Fibroblast of skin of right quadriceps (primary cell): ENCODE measurements at places on chromosomes 6 and 20.

GRCh38 chr6:63814459-63814858 lies 178.9 kb downstream of the PHF3 start:
- DNase-seq: no peak

- DNase-seq: peak; percentile 72
These were observed 4.5 kb downstream of the IYD start for GRCh38 chr6:150373260-150373701.

DNA sequence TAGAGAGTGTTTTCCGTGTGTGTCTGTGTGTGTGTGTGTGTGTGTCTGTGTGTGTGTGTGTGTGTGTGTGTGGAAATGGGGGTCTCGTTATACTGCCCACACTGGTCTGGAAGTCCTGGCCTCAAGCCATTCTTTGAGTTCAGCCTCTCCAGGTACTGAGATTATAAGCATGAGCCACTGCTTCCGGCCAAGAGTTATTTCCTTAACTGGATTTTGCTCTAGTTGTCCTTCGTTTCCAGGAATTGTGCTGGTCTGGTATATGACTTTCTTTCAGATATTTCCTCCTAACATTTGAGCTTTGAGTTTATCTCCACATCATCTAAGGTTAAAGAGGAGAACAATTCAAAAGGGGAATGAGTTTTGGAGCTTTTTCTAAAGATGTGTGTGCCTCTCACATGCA lies 124.8 kb downstream of the SH3BGRL2 start:
- DNase-seq: no peak

DNA sequence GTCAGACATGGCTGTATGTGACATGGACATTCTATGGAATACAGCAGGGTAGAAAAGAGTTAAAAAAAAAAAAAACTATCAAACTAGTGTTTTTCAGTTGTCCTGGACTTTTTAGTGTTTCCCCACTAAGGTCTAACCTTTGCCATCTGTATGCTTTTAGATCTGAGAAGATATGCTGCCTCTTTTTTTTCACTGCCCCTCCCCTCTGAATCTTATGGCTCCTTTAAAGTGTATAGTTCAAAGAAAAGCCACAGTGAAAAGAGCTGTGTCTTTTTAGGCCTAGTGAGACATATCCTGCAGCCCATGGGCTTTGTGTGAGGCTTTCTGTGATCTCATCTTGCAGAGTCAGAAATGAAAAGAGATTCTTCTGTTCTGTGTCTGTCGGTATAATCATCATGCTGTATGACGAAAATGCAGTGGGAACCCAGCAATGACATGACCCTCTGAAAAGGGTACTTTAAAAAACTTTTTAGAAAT lies 29.3 kb downstream of the ADGRG6 start:
- peak; percentile 63 for DNase-seq

- no peak for DNase-seq
These were observed 6.9 kb downstream of the GLYATL3 start for GRCh38 chr6:49506569-49507111.

- DNase-seq: no peak
These were observed 1.6 kb downstream of the MAP3K5 start for GRCh38 chr6:136790411-136791295.

DNA sequence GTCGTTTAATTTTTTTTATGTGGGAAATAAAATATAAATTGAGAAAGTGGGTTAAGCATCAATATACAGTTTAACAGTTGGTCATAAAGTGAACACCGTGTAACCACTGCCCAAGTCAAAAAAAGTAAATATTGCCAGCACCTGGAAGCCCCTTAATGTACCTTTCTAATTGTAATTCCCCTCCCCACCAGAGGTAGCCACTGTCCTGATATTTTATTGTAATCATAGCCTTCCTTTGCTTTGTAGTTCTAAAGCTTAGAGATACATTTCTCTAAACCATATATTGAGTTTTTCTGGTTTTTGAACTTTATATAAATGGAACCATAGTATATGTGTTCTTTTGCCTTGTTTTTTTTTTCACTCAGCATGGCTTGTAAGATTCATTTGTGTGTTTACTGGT lies 180.6 kb downstream of the TBC1D7 start:
- DNase-seq: no peak

DNA sequence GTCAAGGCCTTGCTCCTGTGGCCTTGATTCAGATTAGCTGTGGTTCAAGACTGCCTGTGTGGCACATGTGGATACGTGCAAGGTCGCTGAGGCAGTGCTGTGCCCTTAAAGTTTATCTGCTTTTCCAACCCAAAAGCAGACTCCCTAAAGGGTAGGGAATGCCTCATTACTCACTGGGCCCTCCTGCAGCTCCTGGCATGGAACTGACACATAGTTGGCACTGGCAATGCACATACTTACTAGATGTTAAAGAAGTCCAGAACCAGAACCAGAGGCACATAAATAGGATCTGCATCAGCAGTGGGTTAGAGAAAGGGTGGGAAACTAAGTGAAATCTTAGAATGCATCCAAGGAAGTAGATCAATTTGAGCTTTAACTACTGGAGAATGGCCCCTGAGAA lies 90.6 kb upstream of the MLN start:
- peak; percentile 31 for DNase-seq

GRCh38 chr20:41018153-41018552 lies 10.5 kb upstream of the TOP1 start:
- no peak for DNase-seq

DNA sequence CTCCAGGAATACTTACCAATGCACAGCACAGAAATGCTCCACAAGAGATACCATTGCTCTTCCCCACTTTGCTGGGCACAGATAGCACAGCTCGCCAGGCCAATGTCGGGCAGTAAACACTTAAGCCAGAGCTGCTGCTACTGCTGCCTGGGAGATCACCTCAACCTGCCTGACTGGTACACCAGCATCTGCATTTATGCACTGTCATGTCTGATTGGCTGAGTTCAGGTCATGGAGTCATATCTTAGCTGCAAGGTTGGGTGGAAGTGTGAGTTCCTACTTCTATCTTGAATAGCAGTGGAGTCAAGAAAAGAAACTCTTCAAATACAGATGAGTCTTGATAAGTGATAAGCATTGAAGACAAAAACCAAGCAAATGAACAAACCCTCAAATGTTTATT lies 10.9 kb upstream of the ADGRF4 start:
- no peak for DNase-seq

DNA sequence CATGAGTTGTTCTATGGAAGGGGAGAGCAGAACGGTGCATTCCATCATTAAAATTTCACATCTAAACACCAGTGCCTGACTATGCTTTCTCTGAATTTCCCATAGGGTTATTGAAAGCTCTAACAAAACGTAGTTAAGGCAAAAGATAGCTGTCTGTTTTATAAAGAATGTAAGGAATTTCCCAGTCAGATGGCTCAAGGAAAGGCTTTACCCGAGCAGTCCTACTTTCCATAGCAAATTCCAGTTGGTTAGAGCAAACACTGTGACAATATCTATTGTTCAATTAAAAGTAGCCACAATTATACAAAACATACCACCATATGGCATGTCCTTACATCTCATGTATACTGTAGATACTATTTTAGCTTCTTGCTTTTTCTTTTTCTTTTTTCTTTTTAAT lies 1059.5 kb upstream of the FLRT3 start:
- peak; percentile 5 for DNase-seq
